Activated CD4-positive, alpha-beta T cell treated with anti-CD3 and anti-CD28 coated beads, Interleukin-2, amount 50 U/mL, for 1 hour (primary cell): ENCODE measurements at places on chromosomes 7 and 10.

DNA sequence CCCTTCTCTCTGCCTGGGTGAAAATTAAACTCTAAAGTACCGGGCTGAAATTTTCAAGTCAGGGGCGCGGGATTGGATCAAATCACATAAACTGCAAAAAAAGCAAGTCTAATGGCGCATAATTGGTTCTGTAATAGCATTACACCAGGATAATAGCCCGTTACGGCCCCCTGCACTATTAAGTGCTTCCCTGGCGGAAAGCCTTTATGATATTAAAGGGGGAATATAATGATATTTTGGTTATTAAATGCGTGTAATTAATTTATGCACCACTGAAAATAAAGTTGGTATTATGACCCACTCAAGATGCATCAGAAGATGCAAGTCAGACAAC lies 744 bp upstream of the DRGX start:
- no peak for DNase-seq

DNA sequence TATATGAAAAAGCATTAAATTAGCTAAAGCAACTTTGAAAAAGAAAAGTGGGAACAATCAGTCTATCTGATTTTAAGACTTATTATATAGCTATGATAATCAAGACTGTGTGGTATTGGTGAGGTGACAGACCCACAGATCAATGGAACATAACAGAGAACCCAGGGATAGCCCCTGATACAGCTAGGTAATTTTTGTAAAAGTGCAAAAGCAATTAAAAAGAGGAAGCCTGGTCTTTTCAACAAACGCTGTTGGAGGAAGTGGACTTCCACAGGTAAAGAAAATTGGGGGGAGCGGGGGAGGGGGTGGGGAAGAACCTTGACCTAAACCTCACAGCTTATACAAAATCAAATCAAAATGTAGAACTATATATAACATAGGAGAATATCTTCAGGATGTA lies 45.4 kb downstream of the GNA12 start:
- no peak for DNase-seq

DNA sequence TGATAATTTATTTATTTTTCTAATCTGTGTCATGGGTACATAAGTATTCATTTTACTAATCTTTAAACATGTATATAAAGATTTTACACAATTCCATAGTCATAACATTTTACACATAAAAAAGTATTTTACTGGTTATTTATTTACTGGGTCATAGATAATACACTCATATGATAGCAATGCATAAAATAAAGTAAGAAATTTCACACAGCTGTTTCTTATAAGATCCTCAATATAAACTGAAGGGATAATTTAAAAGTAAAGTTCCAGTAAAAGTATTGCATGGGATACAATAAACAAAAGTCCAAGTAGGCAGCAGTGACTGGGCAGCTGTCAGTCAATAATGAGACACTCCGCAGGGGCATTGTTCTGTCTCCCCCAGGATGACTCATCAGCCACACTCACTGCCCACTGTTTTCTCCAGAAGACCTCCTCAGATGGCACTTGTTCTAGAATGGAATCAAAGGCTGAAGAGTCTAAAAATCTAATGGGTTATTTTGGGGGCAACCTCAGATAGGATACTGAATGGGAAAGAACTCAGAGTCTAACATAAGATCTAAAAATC lies 32.7 kb downstream of the DPY19L1 start:
- DNase-seq, result no peak

DNA sequence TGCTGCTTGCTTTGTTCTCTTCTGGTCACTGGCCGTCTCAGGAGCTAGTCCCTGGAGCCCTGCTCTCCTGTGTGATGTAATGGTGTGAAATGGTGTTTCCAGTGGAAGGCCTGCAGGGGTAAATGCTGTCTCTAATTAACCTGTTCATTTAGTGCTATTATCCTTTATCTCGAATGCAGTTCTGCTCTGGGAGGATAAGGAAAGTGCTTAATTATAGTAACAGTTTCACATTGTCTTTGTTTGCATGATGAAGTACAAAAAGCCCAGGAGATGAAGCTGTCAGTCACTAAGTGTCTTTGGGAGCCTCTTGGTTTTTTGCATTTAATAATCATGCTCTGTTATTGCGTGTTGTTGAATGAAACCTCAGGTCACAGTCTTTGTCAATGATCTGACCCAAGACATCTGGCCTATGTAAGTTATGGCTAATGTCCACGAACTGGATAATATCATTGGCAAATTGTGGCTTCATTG lies 755.3 kb upstream of the GALNT17 start:
- DNase-seq, result no peak
